Aorta (tissue), 5 donors: ENCODE measurements at places on chromosomes 5 and 9.
A peak's percentile ranks its signal among the peaks of the same experiment; 100 is the strongest.

- DNase-seq, result no peak
Observed at GRCh38 chr5:14695152-14695551, 30.6 kb downstream of the OTULIN start.

GRCh38 chr5:139926797-139927503, 116.1 kb downstream of the NRG2 start:
- DNase-seq, result no peak

DNA sequence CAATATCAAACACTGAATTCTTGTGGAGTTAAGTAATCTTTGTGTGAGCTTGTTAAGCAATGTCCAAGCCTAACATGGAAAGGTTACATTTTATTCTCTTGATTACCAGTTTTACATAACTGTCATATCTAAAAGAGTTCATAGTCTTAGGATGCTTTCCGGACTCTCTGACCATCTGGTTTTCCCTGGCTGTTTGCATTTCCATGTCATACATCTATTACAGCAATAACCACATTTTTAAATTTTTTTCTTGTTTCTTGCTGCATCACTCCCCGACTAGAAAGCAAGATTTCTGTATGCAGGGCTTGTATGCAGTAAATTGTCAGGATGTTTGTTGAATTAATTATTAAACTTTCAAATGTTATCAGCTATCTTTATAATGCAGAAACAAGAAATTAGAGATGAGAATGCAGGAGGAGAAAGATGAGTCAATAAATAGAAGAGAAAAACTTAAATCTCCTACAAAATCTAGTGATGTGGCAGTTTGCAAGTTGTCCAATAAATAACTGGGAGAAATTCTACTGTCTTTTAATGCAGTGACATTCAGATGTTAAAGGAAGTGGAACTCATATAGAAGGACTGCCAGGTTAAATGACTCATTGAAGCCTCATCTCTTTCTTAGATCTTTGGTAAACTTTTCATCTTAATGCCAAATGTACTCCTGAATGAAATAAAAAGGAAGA, 179.6 kb upstream of the SGCD start:
- no peak for DNase-seq

GRCh38 chr5:169801324-169801777, 164.3 kb downstream of the DOCK2 start:
- DNase-seq, result no peak

DNA sequence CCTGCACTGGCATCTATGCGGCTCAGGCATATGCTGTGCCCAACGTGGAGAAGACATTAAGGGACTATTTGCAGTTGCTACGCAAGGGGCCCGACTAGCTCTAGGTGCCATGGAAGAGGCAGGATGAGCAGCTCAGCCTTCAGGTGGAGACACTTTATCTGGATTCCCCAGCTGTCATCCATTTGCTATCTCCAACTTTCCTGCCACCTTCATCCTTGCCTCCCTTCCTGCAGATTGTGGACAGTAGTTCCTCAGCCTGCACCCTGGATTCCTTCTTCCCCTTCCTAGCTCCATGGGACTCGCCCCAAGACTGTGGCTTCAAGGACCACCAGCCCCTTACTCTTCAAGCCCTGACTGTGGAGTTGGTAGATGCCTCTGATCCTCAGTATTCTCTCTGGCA, 2.0 kb downstream of the SLC35A4 start:
- no peak for DNase-seq

DNA sequence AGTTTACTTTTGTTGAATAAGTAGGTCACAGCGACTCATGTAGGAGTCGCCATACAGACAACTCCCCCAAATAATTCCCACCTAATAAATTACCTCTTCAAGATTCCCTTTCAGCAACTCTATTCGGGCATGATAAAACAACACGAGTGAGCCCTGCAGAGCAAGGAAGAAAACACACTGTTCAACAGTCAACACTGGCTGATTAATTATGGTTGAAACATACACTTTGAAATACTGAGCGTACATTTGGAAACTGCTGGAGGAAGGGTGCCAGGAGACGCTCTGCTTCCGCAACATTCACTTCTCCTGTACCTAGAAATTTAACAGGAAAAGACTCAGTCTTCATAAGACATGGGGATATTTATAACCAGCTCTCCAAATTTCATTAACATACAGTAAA, 117.5 kb downstream of the TTC39B start:
- no peak for DNase-seq

GRCh38 chr9:135289081-135289491, 190.5 kb upstream of the PPP1R26 start:
- no peak for DNase-seq

DNA sequence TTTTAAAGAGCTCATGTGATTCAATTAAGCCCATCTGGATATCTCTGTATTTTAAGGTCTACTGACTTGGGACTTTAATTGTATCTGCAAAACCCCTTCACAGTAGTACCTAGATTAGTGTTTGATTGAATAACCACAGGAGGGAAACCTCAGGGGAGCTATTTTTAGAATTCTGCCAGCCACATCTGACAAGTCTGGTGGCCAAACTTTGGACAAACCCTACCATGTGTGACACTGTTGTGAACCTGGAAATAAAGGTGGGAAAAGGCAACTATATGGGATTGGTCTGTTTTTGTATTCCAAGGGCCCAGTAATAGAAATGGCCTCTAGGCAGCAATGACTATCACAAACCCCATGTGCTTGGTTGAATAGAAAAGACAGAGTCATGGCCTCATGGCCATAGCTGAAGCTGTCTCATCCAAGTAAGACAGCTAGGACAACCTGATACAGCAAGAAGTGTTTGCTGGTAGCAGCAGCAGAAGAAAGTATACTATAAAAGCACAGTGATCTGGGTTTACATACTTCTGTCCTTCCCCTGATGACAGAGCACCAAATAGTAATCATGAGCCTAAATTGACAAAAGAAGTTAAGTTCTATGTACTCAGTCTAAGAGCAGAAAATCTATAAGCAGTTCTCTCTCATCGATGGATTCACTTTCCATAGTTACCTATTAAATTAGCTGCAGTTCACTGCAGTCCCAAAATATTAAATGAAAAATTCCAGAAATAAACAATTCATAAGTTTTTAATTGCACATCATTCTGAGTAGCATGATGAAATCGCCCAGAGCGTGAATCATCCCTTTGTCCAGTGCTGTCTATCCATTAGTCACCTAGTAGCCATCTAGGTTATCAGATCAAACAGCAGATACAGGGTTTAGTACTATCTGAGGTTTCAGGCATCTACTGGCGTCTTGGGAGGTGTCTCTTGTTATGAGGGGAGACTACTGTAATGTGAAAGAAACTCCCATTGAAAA, 189.8 kb downstream of the ARHGAP26 start:
- no peak for DNase-seq

DNA sequence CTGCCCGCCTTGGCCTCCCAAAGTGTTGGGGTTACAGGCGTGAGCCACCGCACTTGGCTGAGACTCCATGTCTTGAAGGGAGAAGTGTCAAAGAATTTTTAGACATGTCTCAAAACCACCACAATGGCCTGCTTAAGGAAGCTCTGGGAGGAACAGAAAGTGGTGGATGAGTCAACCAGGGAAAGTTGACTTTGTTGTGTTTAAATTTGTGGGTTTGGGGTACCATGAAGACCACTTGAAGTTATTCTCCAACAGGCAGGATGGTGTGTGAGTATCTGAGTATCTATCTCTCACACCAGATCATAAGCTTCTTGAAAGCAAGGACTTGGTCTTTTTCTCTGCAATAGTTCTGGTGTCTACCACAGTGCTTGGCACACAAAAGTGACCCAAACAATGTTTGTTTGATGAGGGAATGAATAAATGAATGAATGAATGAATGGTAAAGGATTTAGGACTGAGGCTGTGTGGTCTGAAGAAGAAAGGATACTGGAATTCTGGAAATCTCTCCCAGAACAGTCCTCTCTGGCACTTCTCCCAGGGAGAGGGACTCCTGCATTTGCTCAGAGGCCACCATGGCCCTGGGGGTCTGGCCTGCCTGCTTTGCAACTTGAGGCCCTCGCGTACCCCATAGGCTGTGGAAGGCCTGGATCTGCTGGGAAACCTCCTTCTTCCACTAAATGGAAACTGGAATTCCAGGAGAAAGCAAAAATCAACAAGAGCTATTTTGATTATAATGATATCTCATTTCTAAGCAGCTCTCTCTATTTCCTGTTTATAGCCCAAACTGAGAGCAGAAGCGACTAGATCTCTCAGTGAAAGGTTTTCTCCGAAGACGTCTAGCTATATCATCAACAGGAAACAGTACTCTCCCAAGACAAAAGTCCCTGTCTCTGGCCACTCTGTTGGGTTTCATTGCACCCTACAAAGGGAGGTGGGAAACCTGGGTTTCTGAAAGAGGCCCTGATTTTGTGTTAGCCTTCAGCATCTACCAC, 187.9 kb downstream of the PALM2AKAP2 start:
- DNase-seq, result no peak

DNA sequence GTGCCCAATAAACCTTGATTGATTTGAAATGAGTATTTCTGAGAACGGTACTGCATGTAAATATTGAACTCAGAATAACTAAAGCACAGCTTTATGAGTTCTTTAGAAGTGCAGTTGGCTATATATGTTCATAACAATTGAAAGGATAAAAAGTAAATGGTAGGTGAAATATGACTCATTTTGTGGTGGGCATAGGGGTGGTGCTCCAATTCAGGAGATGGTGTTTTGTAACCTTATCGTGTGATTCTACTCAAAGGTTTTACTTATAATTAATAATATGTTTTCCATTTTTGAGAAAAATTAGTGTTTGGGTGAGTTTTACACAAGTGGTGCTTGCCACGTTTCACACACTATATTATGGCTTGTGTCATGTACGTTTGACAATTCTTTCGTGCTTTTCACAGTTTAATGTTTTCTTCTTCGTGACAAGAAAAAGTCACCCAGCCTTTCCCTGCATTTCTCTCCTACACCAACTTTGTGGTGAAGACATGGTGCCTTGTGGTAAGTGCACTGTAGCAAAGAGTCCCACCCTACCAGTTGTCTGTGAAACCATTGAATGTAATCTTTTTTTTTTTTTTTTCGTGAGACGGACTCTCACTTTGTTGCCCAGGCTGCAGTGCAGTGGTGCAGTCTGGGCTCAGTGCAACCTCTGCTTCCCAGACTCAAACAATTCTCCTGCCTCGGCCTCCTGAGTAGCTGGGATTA, 492.5 kb upstream of the SGCD start:
- DNase-seq, result no peak

DNA sequence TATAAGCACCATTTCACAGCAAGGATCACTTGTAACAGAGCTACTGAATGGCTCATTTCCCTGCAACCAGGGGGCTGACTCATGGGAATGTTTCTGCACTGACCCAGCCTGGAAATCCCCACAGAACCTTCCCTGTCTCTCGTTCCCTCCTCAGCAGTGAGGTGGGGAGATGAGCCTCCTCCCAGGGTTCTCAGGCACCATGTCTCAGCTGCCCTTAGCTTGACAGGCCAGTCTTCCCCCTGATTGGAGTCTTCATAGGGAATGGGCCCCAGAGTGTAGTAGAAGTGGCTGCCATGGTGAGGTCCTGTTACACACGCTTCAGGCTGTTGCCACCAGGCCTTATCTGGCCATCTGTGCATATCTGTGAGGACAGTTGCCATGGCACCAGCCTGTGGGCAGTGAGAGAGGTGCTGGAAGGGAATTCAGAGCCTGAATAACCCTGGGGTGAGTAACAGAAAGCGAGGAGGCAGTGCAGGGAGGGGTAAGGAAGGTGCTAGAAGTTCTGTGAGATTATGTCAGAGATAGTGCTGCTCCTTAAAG, 324.4 kb downstream of the ENC1 start:
- peak; percentile 88 for DNase-seq

DNA sequence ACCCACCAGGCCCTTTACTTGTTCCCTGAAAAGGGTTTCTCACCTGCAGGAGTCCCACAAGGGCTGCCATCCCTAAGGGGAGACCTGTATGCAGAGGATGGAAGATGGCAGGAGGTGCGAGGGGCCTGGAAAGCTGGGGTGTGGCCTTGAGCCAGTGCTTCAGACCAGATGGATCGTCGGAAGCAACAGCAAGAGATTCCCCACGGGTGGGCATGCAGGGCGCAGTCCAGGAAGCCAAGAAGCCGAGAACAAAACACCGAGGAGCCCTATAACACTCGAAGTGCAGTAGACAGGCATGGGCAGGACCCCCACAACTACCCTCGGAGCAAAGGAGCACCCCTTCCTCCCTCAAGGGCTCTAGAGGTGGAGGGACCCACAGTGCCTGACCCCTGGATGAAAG, 24.7 kb upstream of the FRRS1L start:
- DNase-seq, result no peak

GRCh38 chr9:126802318-126803059, 2.4 kb upstream of the ZBTB43 start:
- DNase-seq, result no peak

DNA sequence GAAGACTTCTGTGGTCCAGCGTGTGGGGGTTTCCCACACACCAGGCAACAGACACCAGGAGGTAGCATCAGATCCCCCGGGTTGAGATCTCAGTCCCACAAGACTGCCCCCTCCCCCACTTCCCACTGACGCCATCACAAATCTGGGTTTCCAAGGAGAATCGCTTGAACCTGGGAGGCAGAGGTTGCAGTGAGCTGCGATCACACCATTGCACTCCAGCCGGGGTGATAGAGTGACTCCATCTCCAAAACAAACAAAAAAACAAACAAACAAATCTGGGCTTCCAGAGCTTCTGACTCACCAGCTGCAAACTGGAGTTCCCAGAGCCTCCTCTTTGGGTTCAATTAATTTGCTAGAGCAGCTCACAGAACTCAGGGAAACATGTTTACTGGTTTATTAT, 4.7 kb upstream of the GBGT1 start:
- DNase-seq, result no peak

GRCh38 chr5:68148096-68148495, 67.5 kb upstream of the PIK3R1 start:
- no peak for DNase-seq

GRCh38 chr5:1736889-1737711, 62.5 kb downstream of the MRPL36 start:
- DNase-seq, result peak; percentile 51

DNA sequence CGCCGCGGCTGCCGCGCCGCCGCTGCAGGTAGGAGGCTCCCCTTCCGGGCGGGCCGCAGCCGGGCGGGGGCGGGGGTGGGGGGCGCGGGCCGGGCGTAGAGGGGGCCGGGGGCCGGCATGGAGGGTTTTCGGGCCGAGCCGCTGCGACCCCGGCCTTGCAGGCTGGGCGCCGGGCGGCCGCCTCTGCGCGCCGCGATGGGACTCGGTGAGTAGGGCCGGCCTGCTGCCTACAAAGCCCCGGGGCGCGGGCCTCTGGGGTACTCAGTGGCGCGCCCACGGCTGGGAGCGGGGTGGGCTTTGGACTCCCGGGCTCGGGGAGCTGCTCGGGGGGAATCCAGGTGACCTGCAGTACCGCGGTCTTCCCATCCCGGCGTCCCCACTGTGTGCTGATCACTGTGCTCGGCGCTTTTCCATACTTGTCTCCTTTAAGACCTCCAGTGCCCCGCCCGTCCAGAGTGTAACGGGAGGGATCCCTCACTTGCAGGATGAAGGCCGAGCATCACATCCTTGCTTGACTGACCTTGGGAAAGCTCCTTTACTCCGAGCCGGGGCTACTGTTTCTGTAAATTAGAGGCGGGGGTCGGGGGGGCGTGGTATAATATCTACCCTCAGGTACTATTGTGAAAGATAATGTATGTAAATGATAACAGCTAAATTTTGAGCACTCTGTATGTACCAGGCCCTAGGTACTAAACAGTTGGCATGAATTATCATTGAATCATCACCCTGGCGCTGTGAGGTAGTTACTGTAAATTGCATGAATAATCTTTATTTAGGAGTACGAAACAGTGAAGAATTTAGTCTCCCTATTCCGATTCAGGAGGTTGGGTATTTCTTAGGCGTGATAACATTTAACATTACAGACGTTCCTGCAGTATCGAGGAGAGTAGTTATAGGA, 672 bp downstream of the MSANTD3 start:
- DNase-seq, result peak; percentile 79
